ENCODE measurements at places on chromosomes 7 and 10.
A peak's percentile ranks its signal among the peaks of the same experiment; 100 is the strongest.

DNA sequence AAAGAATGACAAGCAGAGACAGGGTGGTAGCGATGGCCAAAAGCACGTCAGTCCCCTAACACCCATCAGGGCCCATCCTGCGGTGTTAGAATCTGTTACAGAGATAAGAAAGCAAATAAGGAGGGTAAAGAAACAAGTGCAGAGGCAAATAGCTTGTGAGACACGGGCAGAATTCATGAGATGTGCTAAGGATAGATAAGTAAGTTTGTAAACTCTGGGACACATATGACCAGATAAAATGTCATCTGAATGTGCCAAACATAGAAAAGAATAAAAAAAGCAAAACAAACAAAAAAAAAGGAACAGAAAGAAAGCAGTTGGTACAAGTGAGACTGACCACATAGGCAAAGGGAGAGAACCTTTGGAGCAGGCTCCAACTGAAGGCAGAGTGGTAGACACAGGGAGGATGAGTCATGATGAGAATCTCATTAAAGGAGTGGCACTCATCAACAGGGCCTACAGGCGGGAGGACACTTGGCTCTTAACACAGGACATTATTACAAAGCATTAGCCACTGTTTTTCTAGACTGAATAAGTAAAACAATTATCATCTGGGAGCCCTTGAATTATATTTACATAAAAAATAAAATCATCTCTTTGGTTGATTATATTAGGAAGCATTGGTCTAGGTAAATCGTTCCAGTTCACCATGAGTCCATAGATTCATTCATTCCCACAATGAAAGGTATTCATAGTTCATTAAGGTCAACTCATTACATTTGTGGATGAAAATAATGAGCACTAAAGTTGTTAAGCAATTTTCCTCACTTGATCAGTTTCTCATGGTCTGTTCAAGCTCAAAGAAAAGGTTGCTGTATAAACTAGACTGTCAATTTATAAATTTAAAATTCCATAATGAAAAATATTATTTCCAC is 21.5 kb upstream of the EPHB6 start:
- no peaks in the 10 kb centered on the region for H3K4me1 ChIP-seq
- DNase-seq: no peak
- H3K27me3 ChIP-seq: no peaks in the 10 kb centered on the region
- no peak overlapping the region for H3K4me3 ChIP-seq
- no peak overlapping the region for H3K27ac ChIP-seq
- H3K36me3 ChIP-seq: no peaks in the 10 kb centered on the region

DNA sequence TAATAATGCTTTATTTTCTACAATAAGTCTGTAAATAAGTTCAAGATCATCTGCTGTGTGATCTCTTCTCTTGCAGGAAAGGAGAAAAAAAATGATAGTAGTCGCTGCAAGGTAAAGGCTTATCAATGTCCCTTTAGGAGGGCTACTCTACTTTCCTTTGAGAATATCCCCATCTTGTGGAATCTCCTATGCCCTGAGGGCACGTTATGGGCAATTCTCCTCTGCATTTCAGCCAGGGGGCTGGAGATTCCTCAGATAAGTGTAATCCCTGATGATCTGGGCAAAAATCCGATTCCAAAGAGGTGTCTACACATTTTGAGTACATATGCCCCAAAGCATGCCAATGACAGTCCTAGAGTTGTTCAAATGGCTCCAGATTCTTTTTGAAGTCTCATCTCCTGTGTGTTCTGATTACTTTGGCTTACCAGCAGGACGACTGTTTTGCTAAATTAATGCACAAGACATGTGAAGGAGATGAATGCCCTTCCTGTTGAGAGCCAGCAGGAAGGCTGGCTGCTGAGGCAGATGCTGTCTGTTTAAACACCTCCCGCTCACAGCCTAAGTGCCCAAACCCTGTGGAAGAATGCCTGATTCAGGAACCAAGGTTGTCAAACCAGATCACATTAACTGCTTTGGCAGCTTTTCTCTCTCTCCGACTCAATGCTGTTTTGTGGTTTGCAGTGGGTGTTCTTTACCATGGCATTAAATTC is 171.2 kb upstream of the COL1A2 start:
- no peak overlapping the region for H3K27ac ChIP-seq
- H3K4me3 ChIP-seq: no peak overlapping the region
- H3K27me3 ChIP-seq: no peaks in the 10 kb centered on the region
- no peaks in the 10 kb centered on the region for H3K4me1 ChIP-seq
- peak; percentile 32 for DNase-seq

DNA sequence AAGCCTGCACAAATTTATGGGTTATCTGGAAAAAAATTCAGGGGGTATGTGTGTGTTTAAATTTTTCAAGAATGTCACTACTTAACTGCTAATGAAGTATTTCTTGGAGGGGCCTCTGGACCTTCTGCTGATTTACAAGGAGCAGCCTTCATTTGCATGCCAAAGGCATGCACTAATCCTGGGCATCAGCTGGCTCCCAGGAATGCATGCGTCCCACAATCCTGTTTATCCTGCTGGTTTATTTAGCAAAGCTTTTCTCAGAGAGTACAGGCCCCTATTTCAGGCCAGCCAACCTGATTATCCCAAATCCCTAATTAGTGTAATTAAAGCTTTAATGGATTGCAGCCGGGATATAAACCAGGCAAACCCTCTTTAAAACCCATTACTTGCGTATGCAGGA is 170.4 kb downstream of the TAX1BP1 start:
- no peaks in the 10 kb centered on the region for H3K36me3 ChIP-seq
- no peak overlapping the region for H3K4me3 ChIP-seq
- no peak for DNase-seq
- H3K4me1 ChIP-seq: peaks cover 13% of the 10 kb centered on the region

- H3K27me3 ChIP-seq: no peaks in the 10 kb centered on the region
- no peak for DNase-seq
- H3K4me3 ChIP-seq: no peak overlapping the region
Measured at GRCh38 chr7:34675749-34676374, 17.8 kb downstream of the NPSR1 start.

DNA sequence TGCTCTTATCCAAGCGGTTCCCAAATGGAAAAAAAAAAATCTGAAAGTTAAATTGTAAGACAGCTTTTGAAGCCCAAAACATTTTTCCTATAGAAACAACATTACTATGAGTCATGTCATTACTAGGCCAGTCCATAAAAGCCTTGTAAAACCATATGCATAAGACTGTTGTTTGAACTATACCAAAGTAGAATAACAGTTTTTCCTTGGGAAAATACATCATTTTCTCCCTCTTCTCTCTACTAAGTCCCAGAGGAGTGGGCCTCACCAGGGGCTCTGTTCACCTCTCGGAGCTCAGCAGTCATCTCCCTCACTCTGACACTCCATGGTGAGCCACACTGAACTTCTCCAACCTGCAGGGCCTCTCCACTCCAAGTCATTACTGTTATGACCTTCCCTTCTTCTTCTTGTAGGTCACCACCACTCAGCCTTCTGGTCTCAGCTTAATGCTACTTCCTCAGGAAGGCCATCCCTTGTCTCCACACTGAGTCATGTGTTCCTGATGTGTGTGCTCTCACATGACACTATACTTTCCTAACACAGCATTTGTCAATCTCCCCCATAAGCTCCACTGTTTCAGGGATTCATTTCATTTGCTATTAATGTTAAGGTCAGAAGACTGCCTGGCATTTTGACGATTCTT is 32.5 kb downstream of the ZNF438 start:
- H3K4me3 ChIP-seq: peak overlapping the region; percentile 41
- H3K27ac ChIP-seq: no peak overlapping the region
- H3K27me3 ChIP-seq: no peaks in the 10 kb centered on the region

Measured in B cell (primary cell).